ENCODE measurements at places on chromosomes 12 and 14. TPM values are rescaled to one million over a fixed set of nuclear protein-coding genes. Genes with fewer than 3 reads are reported as not detected.

- peak overlapping the region; percentile 94 for H3K27ac ChIP-seq
- no peaks in the 10 kb centered on the region for H3K36me3 ChIP-seq
- peaks cover 67% of the 10 kb centered on the region for H3K4me1 ChIP-seq
- peak overlapping the region; percentile 64 for H3K4me3 ChIP-seq
- H3K27me3 ChIP-seq = no peaks in the 10 kb centered on the region
- peak; percentile 90 for DNase-seq
Measured at GRCh38 chr14:68510201-68511128, 282.4 kb downstream of the ZFP36L1 start.

DNA sequence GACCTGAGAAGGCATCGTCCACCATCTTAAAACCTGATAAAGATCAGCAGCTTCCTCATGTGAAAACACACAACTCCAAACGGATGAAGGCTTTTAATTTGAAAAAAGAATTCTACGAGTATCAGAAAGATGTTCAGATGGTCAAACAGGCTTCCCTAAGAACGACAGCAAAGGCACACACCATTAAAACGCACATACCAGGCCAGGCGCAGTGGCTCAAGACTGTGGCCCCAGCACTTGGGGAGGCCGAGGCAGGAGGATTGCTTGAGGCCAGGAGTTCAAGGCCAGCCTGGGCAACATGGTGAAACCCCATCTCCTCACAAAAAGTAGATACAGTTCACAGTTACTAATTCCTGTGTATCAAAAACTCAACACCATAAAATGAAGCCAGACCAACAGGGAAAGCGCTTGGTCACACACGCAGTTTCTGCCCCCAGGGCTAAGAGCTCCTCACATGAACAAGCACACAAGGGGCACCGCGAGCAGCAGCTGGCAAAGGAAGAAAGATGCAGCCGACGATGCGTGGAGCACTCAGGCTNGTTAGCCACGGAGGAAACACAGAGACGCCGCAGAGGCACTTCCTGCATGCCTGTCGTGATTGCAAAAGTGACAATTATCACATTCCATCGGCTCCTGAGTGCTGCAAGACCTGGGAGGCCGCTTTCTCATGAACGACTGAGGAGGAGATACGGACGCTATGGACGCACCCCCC, 78.0 kb downstream of the NOC4L start:
- H3K27ac ChIP-seq = no peak overlapping the region
- peak; percentile 60 for DNase-seq
- peaks cover 17% of the 10 kb centered on the region for H3K27me3 ChIP-seq
- H3K4me3 ChIP-seq = no peak overlapping the region
- no peaks in the 10 kb centered on the region for H3K36me3 ChIP-seq
- H3K4me1 ChIP-seq = peaks cover 12% of the 10 kb centered on the region

GRCh38 chr14:68935761-68936214, 43.3 kb downstream of the ACTN1 start:
- H3K4me1 ChIP-seq = peaks cover 96% of the 10 kb centered on the region
- H3K27me3 ChIP-seq = peaks cover 2% of the 10 kb centered on the region
- no peak overlapping the region for H3K4me3 ChIP-seq
- H3K36me3 ChIP-seq = peaks cover 31% of the 10 kb centered on the region

The CD27 gene
- 0.19 TPM for total RNA-seq

The SIRT4 gene
- total RNA-seq = 2.4 TPM

The KRT3 gene
- total RNA-seq = not detected
